Prostate gland (tissue), 2 donors: ENCODE measurements at places on chromosomes 7 and 10. TPM values are rescaled to one million over a fixed set of nuclear protein-coding genes. Genes with fewer than 3 reads are reported as not detected.

Gene GRID1
- total RNA-seq: 10.0 TPM

Gene MYL10
- total RNA-seq: not detected

Gene GAD2
- not detected for total RNA-seq

Gene MEOX2
- total RNA-seq: 0.46 TPM

Gene PPP1R17
- total RNA-seq: not detected

Gene HOXA6
- total RNA-seq: 6.9 TPM

Gene ZNF467
- total RNA-seq: 6.0 TPM
